ENCODE measurements at places on chromosomes 12 and 14.

DNA sequence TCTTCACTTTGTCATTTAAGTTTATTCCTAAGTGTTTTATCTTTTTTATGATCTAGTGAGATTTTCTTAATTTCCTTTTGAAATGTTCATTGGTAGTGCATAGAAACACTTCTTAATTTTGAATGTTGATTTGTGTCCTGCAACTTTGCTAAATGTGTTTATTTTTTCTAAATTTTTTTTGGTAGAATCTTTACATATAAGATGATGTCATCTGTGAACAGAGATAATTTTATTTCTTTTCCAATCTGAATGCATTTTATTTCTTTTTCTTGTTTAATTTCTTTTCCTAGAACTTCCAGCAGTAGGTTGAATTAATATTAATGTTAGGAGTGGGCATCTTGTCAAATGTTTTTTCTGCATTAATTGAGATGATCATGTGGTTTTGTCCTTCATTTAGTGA is 42.1 kb downstream of the SLCO1B3 start:
- DNase-seq: no peak

GRCh38 chr14:99158646-99159165 is 113.3 kb downstream of the BCL11B start:
- DNase-seq: no peak

DNA sequence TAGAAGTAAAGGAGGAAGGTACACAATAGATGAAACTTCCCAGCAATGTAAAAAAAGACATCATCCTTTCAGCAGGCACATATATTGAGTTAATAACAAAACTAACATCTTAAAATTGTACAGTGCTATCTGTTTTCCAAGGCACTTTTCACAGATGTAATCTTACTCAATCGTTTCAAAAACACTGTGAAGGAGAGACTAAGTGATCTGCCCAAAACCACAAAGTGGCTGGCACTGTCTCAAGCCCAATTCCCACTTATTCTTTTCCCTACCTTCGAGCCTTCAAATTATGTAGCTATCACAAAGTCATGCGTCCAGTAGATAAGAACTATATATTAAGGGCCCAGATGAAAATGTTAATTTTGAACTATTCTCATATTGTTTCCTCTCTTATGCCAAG is 193.6 kb upstream of the RASSF8 start:
- DNase-seq: no peak

DNA sequence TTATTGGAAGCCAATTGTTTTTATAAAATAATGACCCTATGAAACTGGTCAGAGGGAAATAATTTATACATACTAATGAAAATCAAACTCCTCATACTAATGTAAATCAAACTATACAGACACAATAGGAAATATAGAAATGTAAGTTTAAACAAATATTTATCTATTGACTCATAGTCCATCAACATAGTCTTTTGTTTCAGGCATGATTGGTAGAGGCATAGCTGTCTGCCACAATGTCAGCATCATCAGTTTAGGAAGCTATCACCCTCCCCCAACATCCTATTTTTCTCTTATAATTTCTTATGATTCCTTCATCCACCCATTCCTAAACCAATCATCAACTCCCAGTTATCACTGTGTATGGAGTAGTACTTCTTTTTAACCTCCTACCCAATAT is 117.7 kb downstream of the SLC38A6 start:
- DNase-seq: no peak

GRCh38 chr14:79089576-79089975 is 919.4 kb downstream of the NRXN3 start:
- no peak for DNase-seq

GRCh38 chr14:95504135-95505029 is 12.1 kb downstream of the SYNE3 start:
- no peak for DNase-seq

DNA sequence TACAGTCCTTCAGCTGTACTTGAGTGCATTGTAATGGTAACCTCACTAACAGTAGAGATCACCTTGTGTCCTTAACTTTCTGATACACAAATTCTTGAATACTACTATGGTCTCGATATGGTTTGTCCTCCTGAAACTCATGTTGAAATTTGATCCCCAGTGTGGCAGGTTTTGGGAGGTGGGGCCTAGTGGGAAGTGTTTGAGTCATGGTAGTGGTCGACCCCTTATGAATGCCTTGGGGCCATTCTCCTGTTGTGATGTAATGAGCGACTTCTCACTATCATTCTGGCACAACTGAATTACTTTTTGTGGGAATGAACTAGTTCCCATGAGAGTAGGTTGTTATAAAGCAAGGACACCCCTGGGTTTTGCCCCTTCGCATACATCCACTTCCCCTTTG is 52.3 kb downstream of the IPO8 start:
- no peak for DNase-seq

DNA sequence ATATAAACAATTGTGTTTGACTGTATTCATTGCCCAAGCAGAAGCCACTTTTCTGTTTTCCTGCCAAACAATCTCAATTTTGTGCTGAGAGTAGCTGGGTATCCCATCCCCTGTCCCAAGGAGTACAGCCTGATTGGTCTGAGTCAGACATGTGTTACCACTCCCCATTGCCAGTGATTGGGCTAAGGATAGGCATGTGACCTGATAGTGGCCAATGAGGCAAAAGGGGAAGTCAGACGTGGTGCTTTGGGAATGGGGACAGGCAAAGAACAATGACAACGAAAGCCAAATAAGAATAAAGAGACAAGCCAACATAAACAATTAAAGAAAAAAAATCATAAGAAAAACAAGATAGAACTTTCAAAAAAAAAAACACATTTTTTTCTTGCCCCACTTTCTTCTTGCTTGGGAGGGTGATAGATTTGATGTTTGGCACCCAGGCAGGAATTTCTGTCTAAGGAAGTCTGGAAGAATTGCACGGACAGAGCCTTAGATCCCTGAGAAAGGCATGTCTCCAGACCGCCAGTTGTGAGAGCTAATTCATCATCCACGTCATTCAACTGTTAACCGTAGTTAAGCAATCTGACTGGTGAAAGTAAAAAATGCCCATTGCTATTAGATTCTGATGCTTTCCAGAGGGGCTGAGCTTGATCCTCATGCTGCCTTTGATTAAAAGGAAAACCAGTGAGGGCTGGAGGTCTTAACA is 626.6 kb upstream of the TMEM132C start:
- DNase-seq: no peak

DNA sequence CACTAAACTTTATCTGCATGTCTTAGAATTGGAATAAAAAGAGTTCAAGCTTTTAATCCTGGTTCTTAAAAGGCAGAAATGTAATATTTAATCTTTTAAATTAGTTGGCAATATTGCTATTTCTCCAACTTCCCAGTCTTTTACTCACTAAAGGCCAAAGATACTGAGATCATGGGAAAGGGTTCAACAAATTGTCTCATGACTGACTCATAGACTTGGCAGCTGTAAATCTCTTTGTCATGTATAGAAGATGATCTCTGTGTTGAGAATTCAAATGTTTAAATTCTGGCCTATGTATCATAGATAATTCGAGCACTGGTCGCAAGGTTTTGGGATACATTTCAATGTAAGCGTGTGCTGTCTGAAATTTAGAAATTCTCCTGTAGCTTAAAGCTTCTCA is 40.1 kb upstream of the STRAP start:
- no peak for DNase-seq

DNA sequence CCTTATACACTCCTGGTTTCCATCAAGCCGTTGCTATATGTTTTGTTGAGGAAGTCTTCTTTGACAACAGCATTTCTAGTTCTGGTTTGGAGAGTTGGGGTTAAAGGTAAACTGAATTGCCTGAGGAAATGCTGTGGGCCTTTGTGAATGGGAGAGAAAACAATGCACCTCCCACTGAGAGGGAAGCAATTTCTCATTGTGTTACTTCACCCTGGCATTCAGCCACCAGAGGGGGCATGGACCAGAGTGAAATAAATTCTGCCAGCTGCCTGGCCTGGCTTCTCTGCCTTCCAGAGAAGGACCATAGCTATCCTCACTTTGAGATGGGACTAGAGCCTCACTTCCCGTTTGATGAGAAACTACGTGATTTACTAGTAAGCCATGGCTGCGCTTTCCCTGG is 475.3 kb downstream of the EGLN3 start:
- DNase-seq: peak; percentile 49

DNA sequence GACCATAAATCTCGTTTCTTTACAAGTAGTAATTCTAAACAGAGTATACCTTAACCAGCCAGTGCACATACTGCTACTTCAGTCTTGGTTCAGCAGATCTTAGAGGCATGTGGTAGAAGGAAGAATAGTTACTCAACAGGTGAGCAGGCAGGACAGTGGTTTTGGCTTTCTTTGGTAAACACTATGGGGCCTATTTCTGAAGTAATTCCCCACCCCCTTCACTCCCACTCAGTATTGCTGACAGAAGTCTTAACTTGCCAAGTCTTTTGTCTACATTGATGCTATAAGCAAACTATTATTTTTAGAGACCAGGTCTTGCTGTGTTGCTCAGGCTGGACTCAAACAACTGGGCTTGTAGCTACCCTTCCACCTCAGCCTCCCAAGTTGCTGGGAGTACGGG is 68.5 kb downstream of the FBXO34 start:
- no peak for DNase-seq

DNA sequence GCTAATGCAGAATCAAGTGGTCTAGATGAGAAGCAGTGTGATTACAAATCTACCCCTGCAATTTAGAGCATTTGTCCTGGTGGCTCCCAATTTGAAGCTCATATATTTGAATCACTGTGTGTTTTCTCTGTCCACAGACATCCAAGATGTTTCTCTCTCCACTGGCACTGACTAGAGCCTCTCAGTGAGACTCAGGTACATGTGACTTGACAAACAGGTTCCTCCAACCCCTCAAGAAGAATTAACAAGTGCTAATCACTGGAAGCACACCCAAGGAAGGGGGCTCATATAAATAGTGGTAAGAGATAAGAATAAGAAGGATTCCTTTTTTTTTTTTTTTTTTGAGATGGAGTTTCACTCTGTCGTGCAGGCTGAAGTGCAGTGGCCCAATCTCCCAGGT is 20.5 kb downstream of the OR10G2 start:
- no peak for DNase-seq

- DNase-seq: no peak
These were observed 164.4 kb downstream of the FBXL14 start for GRCh38 chr12:1429980-1430379.

GRCh38 chr12:8914716-8915526 is 612 bp downstream of the PHC1 start:
- peak; percentile 71 for DNase-seq

DNA sequence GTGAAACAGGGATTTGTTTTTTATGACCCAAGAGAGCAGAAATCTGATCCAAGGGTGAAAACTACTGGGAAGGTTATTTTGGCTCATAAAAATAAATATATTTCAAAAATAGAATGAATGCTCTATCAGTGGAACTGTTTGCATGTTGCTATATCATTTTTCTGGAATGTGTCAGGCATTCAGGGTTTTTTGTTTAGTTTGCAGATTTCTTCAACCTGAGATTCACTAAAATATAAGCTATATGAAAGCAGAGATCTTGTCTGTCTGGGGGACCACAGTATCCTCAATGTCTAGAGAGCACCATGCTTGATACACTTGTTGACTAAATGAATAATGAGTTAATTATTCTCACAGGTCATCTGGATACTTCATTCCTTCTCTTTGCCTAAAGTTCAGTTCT is 165.1 kb downstream of the NUBPL start:
- DNase-seq: no peak

DNA sequence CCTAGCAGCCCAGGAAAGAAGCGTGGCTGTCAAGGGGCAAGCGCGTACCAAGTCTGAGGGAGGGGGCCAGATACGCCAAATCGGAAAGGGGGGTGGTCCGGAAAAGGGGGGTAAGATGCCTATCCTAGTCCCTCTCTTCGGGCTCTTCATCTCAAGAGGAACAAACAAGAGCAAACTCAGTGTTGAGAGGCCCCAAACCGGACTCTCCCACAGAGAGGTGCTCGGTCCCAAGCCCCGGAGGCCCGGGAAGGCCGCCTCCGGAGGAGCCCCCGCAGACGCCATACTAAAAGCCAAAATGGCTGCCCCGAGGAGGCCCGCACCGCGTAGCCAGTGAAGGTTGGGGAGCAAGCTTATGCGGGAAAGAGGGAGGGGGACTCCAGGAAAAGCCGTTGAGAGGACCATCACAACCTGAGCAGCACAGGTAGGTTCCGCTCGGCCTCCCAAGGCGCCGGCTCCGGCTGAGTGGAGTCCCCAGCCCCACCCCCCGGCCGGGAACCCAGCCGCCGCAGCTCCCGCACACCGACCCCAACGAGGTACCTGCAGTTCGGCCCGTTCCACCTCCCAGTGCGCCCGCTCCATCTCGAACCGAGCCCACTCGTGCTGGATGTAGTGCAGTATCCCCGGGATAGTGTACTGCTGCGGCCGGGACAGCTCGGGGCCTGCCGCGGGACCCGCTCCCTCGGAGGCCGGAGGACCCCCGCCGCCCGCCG is at the start of gene AP4S1:
Gene AP4S1, plus strand, starts transcription at position 283 of the 710 bp plus-strand sequence. CDS start 40,548 bp downstream, outside the sequence.
- peak; percentile 48 for DNase-seq

DNA sequence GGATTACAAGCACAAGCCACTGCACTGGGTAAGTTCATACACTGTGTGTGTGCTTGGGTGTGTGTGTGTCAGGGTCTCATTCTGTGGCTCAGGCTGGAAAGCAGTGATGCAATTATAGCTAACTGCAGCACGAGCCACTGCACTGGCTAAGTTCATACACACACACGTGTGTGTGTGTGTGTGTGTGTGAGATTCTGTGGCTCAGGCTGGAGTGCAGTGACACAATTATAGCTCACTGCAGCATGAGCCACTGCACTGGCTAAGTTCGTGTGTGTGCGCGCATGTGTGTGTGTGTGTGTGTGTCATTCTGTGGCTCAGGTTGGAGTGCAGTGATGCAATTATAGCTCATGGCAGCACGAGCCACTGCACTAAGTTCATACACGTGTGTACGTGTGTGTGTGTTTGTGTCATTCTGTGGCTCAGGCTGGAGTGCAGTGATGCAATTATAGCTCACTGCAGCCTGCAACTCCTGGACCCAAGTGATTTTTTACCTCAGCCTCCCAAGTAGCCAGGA is 85.4 kb downstream of the HECTD1 start:
- no peak for DNase-seq

- DNase-seq: no peak
These were observed 53.4 kb downstream of the SPTB start for GRCh38 chr14:64826333-64826732.

DNA sequence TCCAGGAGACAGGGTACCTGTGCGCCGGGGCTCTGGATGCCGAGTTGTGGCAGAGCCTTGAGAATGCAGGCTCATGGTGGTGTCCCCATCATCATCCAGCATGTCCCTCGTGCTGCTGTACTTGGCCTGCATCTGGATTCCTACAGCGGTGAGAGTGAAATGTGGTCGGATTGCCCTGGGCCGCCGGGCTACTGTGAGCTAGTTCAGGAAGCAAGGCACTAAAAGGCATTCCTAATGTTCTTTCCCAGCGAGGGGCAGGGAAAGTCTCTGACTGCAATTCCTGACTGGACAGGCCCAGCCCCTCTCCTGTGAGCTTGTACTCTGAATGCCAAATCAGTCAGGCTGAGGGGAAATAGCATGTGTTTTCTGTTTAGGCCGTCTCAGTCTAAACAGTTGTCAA is at the start of gene CLEC1A:
Gene CLEC1A, minus strand, starts transcription at position 195 of the 400 bp plus-strand sequence. Its CDS starts 63 bp downstream, at position 132.
- DNase-seq: no peak

All from HEK293T (cell line).